ENCODE measurements at places on chromosomes 6 and 20.

DNA sequence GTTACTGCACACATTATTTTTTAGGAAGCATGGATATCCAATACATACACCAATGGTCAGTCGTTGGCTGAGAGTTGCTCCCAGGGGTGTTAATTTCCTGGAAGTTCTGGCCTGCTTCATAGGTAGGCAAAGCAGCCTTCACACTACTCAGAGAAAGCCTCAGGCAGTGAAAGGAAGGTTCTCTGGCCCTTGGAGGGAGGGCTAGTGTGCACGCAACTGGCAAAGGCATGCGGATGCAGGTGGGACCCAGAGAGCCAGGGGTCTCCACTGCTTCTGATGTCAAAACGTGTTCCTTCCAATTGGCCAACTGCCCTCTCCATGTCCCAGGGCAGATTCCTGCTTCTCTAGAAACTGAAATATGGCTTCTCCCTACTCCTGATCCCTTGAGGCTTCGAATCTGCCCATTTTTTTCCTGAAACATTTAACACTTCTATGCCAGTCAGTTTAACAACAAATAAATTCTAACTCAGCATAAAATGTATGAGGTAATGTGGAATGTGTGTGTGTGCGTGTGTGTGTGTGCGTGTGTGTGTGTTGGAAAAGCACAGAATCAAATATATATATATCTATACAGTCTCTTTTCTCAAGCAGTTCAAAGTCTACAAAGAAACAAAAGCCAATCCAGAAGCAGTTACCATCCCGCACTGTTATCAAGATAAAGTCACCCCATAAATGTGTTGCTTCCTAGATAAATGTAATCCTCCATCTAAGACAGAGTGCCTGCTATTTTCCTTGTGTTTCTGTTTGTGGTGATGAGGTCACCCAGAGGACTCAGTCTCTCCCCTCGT is 94.0 kb upstream of the HIVEP1 start:
- no peak for DNase-seq

- no peak for DNase-seq
Observed at GRCh38 chr6:163753430-163753829, 338.9 kb downstream of the QKI start.

GRCh38 chr6:145483191-145483996 is 251.9 kb downstream of the EPM2A start:
- no peak for DNase-seq

DNA sequence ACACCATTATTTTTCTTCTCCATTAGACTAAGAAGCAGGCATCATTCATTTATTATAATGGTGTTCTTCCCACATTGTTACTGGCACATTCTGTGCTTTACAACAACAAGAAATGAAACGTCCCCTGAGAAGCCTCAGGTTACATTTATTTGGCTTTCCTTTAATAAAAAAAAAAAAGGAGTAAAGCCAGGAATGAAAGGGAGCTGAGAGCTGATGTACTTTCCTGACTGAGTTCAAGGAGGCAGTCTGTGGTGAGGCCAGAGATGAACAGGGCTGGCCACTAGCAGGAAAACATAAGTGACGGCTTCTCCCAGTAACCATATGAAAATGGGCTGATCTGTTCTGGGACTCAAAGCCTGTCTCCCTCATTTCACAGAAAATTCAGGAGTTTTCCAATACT is 742.1 kb downstream of the MAFB start:
- DNase-seq = no peak

DNA sequence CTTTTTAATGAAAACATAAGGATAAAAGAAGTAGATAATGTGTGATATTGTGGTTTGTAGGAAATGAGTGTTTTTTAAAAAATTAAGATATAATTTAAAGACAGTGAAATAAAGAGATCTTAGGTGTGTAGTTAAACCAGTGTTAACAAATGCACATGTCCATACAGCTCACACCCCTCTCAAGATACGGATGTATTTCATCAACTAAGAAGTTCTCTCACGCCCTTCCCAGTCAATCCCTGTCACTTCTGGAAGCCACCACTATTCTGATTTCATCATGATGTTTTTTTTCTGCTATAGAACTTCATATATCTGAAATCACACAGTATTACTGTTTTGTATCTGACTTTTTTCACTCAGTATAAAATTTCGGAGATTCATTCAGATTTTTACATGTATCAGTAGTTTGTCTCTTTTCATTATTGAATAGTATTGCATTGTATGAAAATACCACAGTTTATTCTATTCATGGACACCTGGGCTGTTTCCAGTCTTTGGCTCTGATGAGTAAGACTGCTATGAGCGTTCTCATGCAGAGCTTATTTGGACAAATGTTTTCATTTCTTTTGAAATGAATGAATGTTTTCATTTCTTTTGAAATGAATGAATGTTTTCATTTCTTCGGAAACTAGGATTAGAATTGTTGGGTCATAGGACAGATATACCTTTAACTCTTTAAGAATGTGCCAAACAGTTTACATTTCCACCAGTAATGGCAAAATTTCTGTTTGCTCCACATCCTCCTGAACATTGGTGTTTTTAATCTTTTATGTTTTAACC is 49.7 kb upstream of the ELOVL5 start:
- DNase-seq = no peak

Data from uterus (tissue), 4 donors.